WTC11 (cell line): ENCODE measurements at places on chromosomes 7 and 10. TPM values are rescaled to one million over a fixed set of nuclear protein-coding genes. Genes with fewer than 3 reads are reported as not detected.

The ZNRF2 gene
- total RNA-seq = 16.8 to 18.2 TPM (median 17.8 TPM) in 3 replicates

DNA sequence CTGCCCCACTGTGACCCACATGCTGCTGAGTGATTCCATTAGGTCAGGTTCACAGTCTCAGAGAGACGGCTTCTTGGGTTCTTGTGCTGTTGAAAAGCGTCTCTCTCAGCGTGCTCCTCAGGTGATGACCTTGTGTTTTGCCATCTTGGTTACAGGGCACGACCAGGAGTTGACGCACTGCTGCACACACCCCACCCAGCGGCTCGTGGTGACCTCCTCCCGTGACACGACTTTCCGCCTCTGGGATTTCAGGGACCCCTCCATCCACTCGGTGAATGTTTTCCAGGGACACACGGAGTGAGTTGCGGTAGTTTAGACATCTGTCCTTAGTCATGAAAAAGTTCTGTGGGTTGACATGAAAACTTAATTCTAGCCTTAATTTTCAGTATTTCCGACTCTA is 48.8 kb downstream of the WDR37 start:
- DNase-seq = no peak

GRCh38 chr10:126375926-126376554 is 12.2 kb downstream of the ADAM12 start:
- DNase-seq = no peak

- DNase-seq = no peak
Observed at GRCh38 chr10:122999347-122999746, 9.2 kb downstream of the IKZF5 start.

DNA sequence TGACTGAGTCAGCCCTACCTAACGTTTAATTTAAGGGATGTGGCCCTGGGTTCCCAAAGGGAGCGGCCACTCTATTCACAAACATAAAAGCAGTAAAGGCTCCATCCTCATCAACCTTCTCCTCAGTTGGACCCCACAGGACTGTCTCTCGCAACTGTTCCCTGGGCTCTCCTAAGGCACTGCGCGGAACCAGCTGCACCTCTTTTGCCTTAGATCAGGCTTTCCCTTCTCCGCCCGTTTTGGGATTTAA is 689 bp upstream of the GTPBP4 start:
- no peak for DNase-seq

DNA sequence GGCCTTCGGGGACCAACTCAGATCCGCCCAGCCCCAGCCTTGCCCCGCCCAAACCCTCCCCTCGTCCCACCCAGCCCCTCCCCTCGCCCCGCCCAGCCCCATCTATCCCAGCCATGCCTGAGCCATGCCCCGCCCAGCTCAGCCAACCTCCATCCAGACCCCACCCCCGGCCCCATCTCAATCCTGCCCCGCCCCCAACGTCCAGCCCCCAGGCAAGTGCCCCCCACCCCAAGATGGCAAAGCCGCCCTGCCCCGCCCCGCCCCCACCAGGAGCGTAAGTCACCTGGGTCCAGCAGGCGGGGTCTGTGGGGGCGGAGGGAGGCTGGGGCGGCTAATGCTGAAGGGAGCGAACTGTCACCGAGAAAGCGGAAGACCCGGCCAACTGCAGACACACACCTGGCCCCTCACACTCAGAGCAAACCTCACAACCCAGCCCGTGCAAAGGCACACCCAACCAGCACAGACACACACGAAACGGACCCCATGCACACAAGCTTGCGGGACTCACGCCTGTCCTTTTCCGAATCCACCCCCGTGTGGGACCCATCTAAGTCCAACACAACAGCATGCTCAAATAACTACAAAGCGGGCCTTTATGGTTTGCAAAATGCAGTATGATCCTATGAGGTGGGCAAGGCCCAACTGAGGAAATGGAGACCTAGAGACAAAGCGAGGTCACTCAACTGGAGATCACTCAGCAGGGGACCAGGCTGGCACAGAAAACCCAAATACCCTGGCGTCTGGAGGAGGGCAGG is 11.5 kb upstream of the OGA start:
- peak; percentile 81 for DNase-seq

DNA sequence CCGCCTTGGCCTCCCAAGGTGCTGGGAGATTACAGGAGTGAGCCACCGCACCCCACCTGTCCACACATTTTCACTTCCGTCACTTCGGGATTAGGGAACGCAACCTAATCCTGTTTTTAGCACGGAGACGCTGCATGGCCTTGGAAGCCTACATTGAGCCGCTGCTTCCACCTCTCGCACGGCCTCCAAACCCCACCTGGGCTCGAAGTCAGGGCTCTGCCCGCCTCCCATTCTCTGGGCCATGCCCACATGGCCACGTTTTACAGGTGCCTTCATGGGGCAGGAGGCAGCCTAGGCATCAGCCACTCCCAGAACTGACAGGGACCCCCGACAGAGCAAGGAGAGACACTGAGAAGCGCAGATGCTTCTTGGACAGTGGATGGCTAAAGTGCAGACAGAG is 100.6 kb downstream of the OAT start:
- no peak for DNase-seq

DNA sequence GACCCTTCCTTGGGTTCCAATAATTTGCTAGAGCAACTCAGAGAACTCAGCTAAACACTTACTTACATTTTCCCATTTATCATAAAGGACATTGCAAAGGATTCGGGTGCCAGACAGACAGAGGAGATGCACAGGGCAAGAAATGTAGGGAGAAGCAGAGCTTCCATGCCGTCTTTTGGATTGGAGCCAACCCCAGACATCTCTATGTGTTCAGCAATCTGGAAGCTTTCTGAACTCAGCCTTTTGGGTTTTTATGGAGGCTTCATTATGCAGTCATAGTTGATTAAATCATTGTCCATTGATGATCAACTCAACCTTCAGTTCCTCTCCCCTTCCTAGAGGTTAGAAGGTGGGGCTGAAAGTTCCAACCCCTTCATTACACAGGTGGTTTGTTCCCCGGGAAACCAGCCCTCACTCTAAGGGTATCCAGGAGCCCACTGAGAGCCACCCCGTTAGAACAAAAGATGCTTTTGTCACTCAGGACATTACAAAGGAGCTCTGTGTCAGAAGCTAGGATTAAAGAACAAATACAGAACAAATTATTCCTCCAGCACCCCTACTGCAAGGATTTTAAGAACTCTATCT is 211.9 kb upstream of the VSTM2A start:
- DNase-seq = no peak

- DNase-seq = no peak
Observed at GRCh38 chr10:21069278-21069677, 172.2 kb upstream of the NEBL start.

The TOMM7 gene
- 500 to 506 TPM (median 502 TPM) in 3 replicates for total RNA-seq

GRCh38 chr10:78574547-78574946 is 494.2 kb upstream of the ZMIZ1 start:
- DNase-seq = no peak

- DNase-seq = no peak
Observed at GRCh38 chr10:21519941-21520436, 5.5 kb downstream of the SKIDA1 start.

DNA sequence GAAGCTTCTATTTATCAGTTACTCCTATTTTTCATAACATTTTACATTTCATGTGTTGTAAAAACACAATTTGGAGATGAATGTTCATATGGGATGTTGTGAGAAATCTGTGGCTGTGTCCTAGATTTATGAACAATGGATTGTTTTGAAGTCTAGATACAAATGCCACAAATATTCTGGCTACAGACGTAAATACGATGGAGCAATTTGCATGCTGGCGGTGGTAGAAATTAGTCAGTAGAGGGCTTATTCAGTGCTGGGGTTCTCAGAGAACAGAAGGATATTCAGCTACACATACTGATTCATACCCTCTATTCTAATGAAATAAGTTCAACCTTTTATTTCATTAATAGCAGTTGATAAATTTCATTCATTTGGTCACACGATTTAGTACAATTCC is 48.8 kb downstream of the PLPP4 start:
- DNase-seq = no peak

- no peak for DNase-seq
Observed at GRCh38 chr10:61153771-61154170, 209.8 kb upstream of the RHOBTB1 start.

The ZCCHC24 gene
- 6.0 to 7.7 TPM (median 6.2 TPM) in 3 replicates for total RNA-seq

The COPS6 gene
- 118 to 124 TPM (median 119 TPM) in 3 replicates for total RNA-seq

The EBLN1 gene
- not detected in 3 replicates for total RNA-seq

The STEAP4 gene
- 0.09 to 0.18 TPM (median 0.17 TPM) in 3 replicates for total RNA-seq

DNA sequence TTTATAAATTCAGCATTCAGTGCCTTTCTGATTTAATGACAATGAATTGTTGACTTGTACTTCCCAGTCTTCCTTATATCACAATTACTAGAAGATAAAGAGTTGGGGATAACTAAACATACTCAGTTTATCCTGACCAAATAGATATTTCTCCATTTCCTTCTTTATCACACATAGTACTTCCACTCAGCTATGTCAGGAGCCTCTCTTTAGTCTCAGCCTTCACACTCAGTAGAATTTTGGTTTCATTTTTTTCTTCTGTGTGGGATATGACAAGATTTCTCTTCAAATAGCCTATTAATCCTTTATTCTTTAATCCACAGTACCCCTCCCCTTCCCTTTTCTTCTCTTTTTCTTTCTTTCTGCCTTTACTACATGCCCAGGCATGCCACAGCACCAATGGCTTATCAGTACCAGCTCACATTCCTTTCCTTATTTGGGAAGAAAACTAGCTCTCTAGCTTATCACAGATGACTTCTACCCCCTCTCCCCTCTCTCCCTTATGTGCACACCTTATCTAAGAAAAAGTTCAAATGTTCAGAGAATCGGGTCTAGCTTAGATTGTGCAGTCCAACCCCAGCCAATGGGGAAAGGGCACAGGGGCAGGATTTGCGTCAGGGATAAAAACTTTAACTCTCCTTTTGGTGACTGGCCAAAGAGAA is 109.0 kb downstream of the PHF14 start:
- DNase-seq = no peak

- no peak for DNase-seq
Observed at GRCh38 chr7:43653891-43654504, 71.1 kb downstream of the STK17A start.

- DNase-seq = no peak
Observed at GRCh38 chr10:49135575-49136313, 1.9 kb upstream of the FAM170B start.

The GBX1 gene
- total RNA-seq = 0.27 to 0.55 TPM in 2 of 3 replicates, not detected in the other

DNA sequence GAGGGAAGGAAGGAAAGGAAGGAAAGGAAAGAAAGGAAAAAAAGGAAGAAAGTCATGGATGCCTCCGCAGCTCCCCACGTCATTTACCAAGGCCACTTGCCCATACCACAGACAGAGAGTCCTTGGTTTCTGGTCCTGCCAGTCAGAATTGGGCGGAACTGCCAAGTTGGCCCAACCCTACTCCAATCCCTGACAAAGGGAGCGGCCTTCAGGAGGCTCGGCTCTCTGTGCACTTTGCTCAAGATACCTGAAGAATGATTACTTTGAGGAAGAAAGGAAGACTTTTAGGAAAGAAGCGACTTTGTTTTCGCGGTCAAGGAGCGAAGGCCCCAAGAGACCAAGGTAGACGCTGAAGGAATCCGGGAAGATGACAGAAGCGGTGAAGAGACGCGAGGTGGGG is 49.1 kb upstream of the FXYD4 start:
- DNase-seq = no peak

- no peak for DNase-seq
Observed at GRCh38 chr7:65927489-65928448, 54.2 kb downstream of the GUSB start.

DNA sequence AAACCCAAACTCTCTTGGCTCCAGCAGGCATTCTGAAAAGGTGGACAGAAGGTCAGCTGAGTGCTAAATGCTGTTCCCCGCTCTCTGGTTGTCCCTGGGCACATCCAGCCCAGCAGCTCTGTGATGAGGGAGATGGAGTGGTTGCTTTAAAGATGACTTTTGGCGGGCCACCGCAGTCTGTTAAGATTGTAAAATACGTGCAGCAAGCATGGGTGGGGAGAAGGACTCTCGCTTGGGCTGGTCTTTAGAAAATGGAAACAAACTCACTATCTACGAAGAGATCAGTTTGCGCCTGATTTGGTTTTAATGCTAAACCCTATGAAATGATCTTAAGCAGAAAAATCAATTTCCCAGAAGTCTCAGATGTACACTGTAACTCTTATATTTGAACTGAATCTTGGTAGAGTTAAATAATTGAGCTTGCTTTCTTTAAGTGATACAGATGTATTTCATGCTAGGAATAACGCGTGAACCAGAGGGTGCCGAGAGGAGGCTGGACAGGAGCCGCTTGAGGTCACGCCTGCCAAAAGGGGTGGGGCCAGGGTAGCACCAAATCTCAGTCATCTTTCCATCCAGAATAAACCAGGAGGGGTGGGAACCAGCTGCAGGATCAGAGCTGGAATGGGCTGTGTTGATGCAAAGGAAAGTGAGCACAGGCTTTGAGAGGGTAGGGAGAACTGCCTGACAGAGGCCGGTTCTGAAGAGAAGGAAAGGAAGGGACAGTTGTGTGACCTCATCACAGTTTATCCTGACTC is 170.2 kb upstream of the MKI67 start:
- no peak for DNase-seq

The CALML3 gene
- not detected in 3 replicates for total RNA-seq

DNA sequence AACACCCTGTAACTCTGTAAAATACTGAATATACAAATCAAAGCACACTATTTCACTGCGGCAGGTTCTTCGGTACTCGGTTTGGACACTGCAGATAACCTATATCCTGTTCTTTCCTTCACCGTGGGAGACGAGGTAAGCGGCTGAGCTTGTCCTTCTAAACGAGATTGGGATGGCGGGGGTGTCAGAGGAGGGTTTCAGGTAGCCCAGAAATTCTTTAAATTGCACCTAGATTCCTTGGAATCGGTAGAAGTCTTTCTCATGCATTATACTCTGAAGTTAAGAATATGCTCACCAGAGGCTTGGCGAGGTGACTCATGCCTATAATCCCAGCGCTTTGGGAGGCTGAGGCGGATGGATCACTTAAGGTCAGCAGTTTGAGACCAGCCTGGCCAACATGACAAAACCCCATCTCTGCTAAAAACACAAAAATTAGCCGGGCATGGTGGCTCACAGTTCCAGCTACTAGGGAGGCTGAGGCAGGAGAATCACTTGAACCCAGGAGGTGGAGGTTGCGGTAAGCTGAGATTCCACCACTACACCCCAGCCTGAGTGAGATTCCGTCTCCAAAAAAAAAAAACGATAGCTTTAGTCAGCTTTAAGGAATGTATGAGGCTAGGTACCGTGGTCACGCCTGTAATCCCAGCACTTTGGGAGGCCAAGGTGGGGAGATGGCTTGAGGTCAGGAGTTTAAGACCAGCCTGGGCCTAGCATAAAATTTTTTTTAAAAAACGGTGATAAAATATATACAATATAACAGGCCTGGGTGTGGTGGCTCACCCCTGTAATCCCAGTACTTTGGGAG is 10.1 kb upstream of the LAT2 start:
- DNase-seq = no peak

DNA sequence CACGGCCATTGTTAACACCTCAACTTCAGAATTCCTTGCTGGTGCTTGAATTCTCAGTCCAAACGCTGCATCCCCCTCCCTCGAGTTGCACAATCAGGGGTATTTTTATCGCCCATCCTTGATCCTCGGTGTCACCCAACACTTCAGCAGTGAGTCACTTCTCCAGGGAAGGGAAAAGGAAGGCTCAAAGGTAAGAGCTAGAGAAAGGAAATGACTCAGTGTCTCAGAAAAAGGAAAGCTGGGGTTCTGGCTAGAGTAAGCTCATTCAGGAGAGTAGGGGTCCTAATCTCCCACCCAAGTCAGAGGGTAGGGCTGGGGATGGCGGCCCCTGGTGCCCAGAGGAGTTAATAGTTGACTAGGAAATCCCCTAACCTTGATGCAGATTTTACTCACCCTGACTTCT is 39.8 kb upstream of the TRIM8 start:
- no peak for DNase-seq

- no peak for DNase-seq
Observed at GRCh38 chr10:130141460-130141859, 5.3 kb downstream of the GLRX3 start.

The COMMD3 gene
- total RNA-seq = 2.6 to 3.6 TPM (median 3.5 TPM) in 3 replicates

The KIAA1549 gene
- 16.3 to 18.7 TPM (median 17.2 TPM) in 3 replicates for total RNA-seq
